ENCODE measurements at places on chromosomes 7 and 10. TPM values are rescaled to one million over a fixed set of nuclear protein-coding genes. Genes with fewer than 3 reads are reported as not detected.

AOC1 gene
- total RNA-seq, result not detected

NODAL gene
- total RNA-seq, result not detected

GRCh38 chr7:155141562-155141961, 71.4 kb downstream of the HTR5A start:
- H3K27me3 ChIP-seq, result peaks cover 45% of the 10 kb centered on the region
- no peak for DNase-seq
- no peaks in the 10 kb centered on the region for H3K4me1 ChIP-seq
- H3K27ac ChIP-seq, result no peak overlapping the region

- peaks cover 24% of the 10 kb centered on the region for H3K4me1 ChIP-seq
- peak overlapping the region; percentile 93 for H3K27ac ChIP-seq
- DNase-seq, result peak; percentile 78
- no peaks in the 10 kb centered on the region for H3K36me3 ChIP-seq
- no peaks in the 10 kb centered on the region for H3K27me3 ChIP-seq
- H3K4me3 ChIP-seq, result peak overlapping the region; percentile 90
These were observed 201.2 kb upstream of the NFE2L3 start for GRCh38 chr7:25950488-25951413.

DNA sequence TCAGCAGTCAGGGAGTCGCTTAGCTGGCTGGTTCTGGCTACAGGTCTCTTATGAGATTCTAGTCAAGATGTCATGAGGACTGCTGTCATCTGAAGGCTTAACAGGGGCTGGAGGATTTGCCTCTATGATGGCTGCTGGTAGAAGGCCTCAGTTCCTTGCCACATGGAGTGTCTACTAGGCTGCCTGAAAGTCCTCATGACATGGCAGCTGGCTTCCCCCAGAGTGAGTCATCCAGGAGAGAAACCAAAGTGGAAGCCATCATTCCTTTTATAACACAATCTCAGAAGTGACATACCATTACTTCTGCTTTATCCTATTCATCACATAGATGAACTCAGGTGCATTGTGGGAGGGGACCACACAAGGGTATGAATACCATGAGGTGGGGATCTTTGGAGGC, 75.1 kb downstream of the EXOC6 start:
- H3K27me3 ChIP-seq, result no peaks in the 10 kb centered on the region
- no peak overlapping the region for H3K27ac ChIP-seq
- H3K4me1 ChIP-seq, result peaks cover 1% of the 10 kb centered on the region
- no peak for DNase-seq

DNA sequence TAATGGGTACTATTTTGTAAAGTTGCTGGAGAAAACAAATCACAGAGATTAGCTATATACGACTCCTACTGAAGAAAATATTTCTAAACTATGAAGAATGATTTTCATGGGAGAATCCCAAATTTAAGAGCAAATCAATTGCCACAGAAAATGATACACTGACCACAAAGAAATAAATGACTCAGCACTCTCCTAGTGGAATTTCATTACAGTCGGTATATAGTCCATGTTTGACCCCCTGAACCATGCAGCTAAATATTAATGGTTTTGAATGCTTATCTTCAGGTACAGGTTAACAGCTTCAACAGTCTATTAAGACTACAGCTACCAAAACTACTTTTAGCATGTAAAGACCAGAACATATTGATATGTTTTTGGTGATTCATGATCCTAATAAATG, 65.0 kb downstream of the IDE start:
- H3K27me3 ChIP-seq, result no peaks in the 10 kb centered on the region
- no peaks in the 10 kb centered on the region for H3K4me1 ChIP-seq
- H3K36me3 ChIP-seq, result peaks cover 22% of the 10 kb centered on the region
- H3K4me3 ChIP-seq, result no peak overlapping the region
- DNase-seq, result no peak
- no peak overlapping the region for H3K27ac ChIP-seq

DNA sequence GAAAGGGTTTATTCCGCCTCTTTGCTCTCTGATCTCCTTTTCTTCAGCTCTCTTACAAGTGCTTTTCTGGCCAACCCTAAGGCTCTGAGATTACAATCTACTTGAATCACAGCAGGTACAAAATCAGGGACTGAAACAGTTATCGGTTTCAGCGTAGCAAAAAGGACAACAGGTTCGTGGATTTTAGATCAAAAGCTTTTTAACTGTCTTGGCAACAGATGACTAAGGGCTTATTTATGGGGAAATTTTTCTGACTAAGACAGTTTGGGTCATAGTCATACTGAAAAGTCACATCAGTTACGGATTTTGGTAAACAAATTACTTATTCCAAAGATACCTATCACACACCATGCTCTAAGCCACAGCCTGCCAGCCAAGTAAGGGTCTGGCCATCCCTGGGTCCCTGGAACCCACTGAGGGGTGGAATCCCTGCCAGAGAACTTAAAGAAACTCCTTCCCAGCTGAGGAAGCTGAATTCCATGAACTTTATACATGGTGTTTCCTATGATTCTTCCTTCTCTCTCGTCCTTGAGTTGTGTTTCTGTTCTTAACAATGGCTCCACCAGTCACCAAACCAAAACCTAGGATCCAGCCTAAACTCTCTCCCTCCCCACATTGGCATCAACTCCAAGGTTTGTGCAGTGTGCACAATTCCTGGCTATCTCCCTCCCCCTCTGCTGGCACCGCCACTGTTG, 169.3 kb downstream of the FAM107B start:
- H3K36me3 ChIP-seq, result no peaks in the 10 kb centered on the region
- no peak overlapping the region for H3K27ac ChIP-seq
- no peak for DNase-seq
- H3K27me3 ChIP-seq, result peaks cover 19% of the 10 kb centered on the region

DNA sequence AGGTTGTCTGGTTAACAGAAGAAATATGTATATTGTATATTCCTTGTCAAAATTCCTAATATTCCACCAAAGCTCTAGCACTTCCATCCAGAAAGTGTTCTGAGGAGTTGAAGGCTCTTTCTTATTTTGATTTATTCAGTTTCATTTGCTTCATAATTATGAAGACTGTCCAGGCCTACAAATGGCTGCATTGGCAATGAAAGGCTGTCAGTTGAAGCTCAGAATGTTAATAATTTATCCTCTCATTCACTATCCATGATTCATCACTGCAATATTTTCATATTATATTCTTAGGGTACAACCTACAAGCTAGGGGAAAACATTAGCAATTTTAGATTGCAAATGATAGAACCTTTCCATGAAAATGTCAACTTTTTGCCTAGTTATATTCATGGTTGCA, 57.3 kb downstream of the ARID5B start:
- H3K4me3 ChIP-seq, result no peak overlapping the region
- H3K4me1 ChIP-seq, result peaks cover 20% of the 10 kb centered on the region

DNA sequence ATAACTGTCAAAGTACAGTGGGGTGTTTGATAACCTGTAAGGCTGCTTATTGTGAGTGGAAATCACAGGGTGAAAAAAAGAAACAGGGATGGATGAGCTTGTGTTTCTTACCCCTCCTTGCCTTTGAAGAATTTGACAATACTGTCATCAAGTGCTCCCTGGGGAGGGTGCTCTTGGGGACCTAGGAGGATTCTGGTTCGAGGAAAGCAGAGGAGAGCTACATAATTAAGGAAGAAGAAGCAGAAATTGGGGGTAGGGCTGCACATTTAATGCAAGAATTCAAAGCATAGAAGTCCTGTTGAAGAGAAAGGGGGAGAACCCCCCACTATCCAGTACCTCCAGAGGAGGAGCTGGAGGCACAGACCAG, 208.1 kb upstream of the PHYHIPL start:
- peaks cover 12% of the 10 kb centered on the region for H3K4me1 ChIP-seq
- H3K36me3 ChIP-seq, result no peaks in the 10 kb centered on the region
- no peak overlapping the region for H3K4me3 ChIP-seq
- no peak overlapping the region for H3K27ac ChIP-seq
- H3K27me3 ChIP-seq, result peaks cover 9% of the 10 kb centered on the region

Data from mesothelial cell of epicardium (in vitro differentiated cells).